ENCODE measurements at places on chromosomes 2 and 18. TPM values are rescaled to one million over a fixed set of nuclear protein-coding genes. Genes with fewer than 3 reads are reported as not detected.
A peak's percentile ranks its signal among the peaks of the same experiment; 100 is the strongest.

GRCh38 chr2:224924631-224925030 is 117.6 kb downstream of the DOCK10 start:
- H3K27ac ChIP-seq, result peak overlapping the region; percentile 94
- H3K4me3 ChIP-seq, result peak overlapping the region; percentile 62
- no peak for DNase-seq
- H3K4me1 ChIP-seq, result peaks cover 74% of the 10 kb centered on the region
- no peaks in the 10 kb centered on the region for H3K27me3 ChIP-seq
- peaks cover 65% of the 10 kb centered on the region for H3K36me3 ChIP-seq

DNA sequence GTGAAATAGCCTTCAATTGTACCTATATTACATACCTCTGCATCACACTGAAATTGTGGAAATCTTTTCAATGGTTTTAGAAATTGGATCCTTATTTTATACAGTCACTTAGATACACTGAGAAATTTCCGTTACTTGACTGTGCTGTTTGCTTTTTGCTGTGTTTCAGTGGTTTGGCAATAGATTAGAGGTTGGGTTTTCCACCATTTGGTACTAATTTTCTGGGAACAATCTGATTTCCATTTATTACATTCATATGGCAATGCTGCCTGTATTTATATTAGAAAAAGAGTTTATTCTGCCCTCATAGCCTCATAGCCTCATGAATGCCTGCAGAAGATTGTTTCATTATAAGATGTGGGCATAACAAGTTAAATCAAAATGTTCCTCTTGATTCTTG is 285.0 kb downstream of the GULP1 start:
- no peak overlapping the region for H3K4me3 ChIP-seq
- DNase-seq, result no peak
- H3K4me1 ChIP-seq, result no peaks in the 10 kb centered on the region
- no peak overlapping the region for H3K27ac ChIP-seq

The PHOSPHO2 gene
- total RNA-seq, result 4.1 TPM

The EFR3B gene
- total RNA-seq, result 0.08 TPM
